Right renal pelvis (tissue), 4 donors: ENCODE measurements at places on chromosomes 12 and 14.

DNA sequence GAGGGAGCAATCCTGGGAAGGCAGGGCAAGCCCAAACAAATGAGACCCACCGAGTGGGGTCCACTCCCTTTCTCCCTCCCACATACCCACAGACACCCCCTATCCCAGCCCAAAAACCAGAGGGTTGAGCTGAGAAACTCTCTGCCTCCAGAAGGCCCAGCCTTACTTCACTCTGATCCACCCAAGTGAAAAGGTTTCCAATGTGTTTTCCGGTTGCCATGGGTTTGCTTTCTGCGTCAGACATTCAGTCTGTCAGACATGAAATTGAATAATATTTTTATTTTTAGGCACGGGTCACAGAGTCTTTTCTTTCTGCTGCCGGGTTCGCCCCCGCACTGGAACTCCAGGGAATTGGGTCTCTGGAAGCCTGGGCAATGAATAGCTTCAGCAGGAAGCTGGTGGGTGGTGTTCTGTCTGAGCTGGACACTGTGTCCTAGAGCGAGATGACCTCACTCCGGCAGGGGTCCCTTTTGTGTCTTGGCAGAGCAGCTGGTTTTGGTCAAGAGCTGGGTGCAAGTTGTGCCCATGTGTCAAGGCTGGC lies 69.8 kb upstream of the CLMN start:
- no peak for DNase-seq

DNA sequence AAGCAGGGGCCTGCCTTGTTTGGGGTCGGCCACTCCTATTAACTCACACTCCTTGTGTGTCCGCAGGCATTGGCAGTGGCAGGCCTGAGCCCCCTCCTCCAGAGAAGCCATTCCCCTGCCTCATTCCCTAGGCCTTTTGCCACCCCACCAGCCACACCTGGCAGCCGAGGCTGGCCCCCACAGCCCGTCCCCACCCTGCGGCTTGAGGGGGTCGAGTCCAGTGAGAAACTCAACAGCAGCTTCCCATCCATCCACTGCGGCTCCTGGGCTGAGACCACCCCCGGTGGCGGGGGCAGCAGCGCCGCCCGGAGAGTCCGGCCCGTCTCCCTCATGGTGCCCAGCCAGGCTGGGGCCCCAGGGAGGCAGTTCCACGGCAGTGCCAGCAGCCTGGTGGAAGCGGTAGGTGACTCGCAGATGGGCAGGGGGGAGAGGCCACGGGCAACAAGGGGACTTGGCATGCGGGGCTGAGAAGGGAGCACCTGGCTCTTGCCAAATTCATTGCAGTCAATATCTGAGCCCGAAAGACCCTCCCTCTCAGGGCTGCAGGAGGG lies 106.3 kb upstream of the FKBP4 start:
- DNase-seq, result no peak

- DNase-seq, result no peak
These were observed 424.8 kb downstream of the DIO2 start for GRCh38 chr14:79786522-79786921.

DNA sequence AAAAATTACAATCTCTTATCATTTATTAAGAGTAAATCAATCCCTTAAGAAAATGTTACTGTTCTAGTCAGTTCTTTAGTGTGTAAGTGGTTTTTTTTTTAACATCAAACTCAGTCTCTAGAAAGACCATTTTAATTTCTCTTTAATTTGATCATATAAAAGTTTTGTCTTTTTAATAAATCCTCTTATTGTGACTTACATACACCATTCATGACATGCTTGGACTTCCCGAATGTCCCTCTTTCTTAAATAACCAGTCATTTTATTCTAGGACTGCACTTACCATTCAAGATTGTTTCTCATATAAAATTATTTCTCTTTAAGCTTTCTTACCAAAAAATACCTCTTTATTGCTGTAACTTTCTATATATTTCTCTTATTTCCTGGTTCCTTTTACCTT lies 60.8 kb upstream of the EVL start:
- DNase-seq, result no peak

GRCh38 chr14:23365732-23366425 lies 907 bp upstream of the EFS start:
- peak; percentile 89 for DNase-seq
